CD4-positive, alpha-beta T cell (primary cell): ENCODE measurements at places on chromosomes 6 and 20.

DNA sequence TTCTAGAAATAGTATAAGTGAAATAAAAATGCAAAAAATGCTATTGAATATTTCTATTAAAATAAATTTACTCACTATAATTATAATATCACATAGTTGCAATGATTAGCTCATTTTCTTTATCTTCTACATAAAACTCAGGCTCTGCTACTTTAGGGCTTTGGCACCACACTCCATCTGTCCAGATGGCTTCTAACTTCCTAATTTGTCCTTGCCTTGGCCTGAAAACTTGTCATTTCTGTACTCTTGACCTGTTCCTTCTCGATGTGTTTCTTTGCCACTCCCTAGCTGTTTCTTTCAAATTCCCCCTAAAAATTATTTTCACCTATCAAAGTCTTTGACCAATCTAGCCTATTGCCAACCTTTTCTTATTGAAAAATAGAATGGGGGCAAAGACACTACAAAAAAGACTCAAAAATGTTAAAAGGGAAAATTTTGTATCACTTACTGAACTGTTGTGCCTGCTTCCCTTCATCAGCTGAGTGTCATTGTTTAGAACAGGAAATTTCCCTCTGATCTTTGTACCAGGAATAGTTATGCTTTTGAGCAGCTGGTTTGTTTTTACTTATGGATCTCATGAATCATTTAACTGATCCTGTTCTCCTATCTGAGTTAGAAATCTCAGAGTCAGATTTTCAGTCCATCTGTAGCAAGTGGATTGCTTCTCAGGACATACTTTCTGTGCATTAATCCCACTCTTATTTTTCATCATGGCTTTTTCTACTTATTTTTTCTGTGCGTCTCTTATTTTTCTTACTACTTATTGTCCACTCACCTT lies 279.2 kb upstream of the CNR1 start:
- DNase-seq, result no peak

DNA sequence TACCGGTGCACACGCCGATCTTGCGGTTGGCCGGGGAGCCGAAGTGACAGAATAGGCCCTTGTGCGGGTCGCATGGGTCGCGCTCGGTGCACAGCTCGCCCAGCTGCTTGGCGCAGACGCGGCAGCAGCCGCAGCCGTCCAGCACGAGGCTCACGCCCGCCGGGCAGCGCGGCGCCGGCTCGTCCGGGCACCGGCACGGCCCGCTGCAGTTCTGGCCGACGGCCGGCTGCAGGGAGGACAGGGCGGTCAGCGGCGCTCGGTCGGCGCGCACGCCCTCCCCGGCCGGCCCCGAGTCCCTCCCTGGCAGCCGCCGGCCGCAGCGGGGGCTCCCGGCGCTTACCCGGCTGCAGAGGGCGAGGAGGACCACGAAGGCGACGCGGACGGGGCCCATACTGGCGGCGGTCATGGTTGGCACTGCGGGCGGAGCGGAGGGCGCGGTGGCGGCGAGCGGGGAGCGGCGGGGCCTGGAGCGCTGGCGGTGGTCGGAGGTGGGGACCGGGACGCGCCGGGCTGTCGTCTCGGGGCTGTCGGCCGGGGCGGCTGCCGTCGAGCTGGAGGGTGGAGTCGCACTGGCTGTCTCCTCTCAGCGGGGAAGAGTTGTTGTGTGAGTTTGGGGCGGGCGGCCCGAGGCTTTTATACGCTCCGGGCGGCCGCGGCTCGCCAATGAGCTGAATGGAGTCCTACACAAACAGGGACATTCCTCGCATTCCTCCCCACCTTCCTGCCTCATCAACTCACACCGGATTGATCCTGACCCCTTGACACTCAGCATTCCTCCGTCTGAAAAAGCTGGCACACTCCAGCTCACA lies at the start of gene CCN2:
Gene CCN2, minus strand, starts transcription at position 606 of the 809 bp plus-strand sequence. Its CDS starts 200 bp downstream, at position 406.
- DNase-seq, result no peak

DNA sequence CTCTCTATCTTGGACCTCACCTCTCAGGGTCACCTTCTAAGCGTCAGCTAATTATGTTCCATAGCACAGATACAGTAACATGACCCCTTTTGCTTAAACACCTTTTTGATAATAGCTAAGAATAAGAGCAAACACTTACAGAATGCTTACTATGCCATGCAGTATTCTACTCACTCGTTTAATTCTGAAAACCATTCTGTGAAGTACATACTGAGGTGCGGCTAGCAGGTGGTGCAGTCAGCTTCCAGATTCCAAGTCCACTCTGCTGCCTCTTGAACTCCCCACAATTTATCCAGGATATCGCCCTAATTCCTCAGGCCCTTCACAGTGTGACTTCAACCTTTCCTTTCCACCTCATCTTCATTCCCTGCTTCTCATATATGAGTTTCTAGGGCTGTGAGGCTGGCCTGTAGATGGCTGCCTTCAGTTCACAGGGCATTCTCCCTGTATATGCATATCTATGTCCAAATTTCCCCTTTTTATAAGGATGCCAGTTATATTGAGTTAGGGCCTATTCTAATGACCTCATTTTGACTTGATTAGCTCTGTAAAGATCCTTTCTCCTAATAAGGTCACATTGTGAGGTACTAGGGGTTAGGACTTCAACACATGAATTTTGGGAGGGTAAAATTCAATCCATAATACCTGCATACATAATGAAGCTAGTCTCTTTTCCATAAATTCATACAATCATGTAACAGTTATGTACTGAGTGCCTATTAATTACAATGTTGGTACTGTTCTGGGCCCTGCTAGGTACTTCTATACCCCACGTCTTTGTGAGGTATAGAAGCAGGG lies 130.1 kb downstream of the PDSS2 start:
- DNase-seq, result no peak

DNA sequence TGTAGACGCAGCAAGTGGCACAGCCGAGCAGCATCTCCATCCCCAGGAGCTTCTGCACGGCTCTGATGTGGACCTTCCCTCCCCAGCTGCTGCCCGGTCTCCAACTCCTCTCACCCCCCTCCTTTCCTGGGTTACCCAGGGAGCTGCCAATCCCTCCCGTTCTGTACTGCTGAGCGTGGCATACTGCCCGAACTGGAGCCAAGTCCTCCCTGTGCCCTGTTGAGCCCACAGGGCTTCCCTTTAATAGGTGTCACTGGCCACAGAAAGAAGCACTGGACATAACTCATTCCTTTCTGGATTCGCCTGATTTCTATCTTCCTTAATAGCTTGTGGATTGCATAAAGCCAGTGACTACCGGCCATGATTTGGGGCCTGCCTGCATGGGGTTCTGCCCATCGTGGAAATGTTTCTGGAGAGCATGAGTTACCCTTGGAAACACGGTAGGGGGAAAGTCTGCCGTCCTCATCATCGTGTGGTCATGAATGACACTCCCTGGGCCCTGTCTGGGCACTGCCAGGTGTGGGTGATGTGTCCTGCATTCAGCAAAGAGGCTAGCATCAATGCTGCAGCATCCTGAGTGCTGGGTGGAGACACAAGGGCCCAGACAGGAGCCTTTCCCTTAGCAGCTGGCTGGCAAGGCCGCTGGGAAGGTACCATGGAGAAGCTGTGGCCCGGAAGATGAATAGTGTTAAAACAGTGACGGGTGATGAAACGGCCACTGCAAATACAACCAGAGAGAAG lies 189.7 kb downstream of the SYNDIG1 start:
- no peak for DNase-seq

DNA sequence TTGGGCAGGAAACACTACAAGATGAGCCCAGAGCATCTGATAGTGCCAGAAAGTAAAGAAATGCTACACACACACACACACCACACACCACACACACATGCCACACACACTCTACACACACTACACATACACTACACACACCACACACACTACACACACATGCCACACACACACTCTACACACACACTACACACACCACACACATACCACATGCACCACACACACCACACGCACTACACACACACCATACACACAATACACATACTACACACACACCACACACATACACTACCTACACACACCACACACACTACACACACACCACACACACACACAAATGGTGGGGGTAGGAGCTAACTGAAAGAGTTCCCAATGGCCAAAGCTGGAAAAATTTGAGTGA lies 3.6 kb upstream of the TMEM74B start:
- no peak for DNase-seq

GRCh38 chr20:44215125-44215524 lies 4.6 kb upstream of the OSER1 start:
- DNase-seq, result peak; percentile 83

DNA sequence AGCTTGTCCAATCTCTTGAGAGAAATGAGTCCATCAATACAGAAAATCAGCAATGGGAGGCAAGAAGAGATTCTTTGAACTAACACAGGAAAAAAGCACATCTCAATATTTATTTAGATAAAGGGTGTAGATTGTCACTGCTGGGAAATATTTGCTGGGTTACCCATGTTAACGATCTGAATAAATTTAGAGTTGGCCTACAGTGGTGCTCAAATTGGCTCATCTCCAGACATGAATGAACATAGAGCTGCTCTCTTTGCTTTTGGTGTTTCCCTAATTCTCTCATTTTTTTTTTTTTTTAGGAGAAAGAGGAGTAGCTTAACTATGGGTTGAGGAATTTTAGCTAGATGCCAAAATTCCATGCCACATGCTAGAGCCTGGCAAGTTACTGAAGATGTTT lies 471.2 kb downstream of the PKHD1 start:
- no peak for DNase-seq

DNA sequence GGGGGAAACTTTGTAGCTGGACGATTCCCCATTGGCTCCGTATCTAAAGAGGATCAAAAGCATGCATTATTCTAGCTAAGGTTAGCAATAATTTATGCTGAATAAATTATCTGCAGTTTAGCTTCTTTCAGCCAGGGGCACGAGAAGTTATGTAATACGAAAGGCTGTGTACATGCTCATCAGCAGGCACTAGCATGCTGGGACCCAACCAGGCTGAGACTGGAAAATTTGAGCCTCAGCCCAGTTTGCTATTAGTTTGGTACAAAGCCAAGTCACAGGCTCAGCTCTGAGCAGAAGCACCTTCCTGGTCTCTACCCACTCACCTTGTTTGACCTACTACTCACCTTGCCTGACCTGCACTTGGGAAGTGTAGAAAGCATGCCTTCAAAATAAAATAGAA lies 328.1 kb upstream of the ARID1B start:
- DNase-seq, result no peak

- DNase-seq, result no peak
Measured at GRCh38 chr6:142822383-142822782, 122.6 kb downstream of the HIVEP2 start.
